ENCODE measurements at places on chromosomes 2 and 18. TPM values are rescaled to one million over a fixed set of nuclear protein-coding genes. Genes with fewer than 3 reads are reported as not detected.

- no peak for DNase-seq
Measured at GRCh38 chr2:181223234-181223633, 234.0 kb upstream of the ITGA4 start.

DNA sequence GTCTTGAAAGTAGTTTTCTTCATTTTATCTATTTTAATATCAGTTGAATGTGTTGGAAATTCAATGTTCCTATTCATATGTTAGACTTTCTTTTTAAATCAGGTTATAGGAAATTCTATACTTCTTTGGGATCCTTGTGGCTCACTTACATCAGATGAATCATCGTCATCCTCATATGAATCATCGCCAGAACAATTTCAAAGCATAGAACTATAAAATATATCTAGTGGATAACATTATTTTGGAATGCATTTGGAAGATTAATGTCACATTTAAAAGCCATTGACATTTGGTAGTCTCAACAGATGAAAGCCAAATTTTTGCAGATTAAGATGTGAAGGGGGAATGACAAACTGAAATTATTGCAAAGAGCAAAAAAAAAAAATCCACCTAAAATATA lies 94.1 kb downstream of the FAM161A start:
- DNase-seq = no peak

- DNase-seq = no peak
Measured at GRCh38 chr18:74331404-74331803, 15.8 kb downstream of the C18orf63 start.

GRCh38 chr2:76506538-76506937 lies 795.8 kb upstream of the GCFC2 start:
- no peak for DNase-seq

The CACNB4 gene
- 3.4 TPM for total RNA-seq

- peak; percentile 76 for DNase-seq
Measured at GRCh38 chr18:78582898-78583738, 396.5 kb upstream of the SALL3 start.

The ANKRD29 gene
- total RNA-seq = not detected

The ALPG gene
- not detected for total RNA-seq

GRCh38 chr2:64914735-64915509 lies 74.3 kb upstream of the SLC1A4 start:
- DNase-seq = no peak

The MFSD2B gene
- total RNA-seq = not detected

The TEKT4 gene
- not detected for total RNA-seq

GRCh38 chr2:144663207-144663606 lies 143.3 kb upstream of the ZEB2 start:
- DNase-seq = no peak

DNA sequence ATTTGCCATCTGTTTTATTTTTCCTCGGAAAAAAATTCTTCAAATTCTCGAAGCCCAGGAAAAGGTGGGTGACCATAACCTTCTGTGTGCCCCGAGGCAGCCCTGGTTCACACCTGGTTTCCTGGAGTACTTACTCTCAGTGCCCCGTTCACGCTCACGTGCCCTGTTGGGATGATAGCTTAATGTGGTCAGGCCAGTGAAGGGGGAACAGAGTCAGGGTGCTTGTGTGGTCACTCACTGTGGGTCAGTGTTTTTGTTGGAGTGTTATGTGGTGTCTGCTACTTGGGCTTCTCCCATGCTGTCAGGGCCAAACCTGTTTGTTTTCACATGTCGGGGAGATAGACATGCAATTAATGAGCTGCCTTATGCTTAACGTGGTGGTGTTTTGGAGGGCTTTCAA lies 78.1 kb downstream of the MAP4K4 start:
- no peak for DNase-seq

DNA sequence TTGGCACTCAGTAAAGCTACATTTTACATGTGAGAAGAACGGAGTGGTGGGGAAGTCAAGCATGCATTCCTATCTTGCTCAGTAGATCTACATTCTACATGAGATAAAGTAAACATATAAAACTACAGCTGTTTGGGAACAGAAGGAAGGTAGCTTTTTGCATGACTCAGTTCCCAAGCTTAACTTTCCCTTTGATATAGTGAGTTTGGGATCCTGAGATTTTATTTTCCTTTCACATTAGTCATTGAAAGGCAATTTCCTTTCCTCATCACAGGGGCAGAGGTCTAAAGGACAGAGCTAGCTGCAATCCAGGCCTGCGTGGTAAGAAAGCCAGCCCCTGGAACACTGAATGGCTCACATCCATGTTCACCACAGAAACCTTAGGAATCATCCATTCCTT lies 257.2 kb downstream of the SRBD1 start:
- no peak for DNase-seq

- no peak for DNase-seq
Measured at GRCh38 chr18:9475643-9476591, 604 bp downstream of the RALBP1 start.

The MYOM1 gene
- total RNA-seq = 0.46 TPM

- no peak for DNase-seq
Measured at GRCh38 chr2:30886080-30886479, 78.8 kb upstream of the CAPN13 start.

DNA sequence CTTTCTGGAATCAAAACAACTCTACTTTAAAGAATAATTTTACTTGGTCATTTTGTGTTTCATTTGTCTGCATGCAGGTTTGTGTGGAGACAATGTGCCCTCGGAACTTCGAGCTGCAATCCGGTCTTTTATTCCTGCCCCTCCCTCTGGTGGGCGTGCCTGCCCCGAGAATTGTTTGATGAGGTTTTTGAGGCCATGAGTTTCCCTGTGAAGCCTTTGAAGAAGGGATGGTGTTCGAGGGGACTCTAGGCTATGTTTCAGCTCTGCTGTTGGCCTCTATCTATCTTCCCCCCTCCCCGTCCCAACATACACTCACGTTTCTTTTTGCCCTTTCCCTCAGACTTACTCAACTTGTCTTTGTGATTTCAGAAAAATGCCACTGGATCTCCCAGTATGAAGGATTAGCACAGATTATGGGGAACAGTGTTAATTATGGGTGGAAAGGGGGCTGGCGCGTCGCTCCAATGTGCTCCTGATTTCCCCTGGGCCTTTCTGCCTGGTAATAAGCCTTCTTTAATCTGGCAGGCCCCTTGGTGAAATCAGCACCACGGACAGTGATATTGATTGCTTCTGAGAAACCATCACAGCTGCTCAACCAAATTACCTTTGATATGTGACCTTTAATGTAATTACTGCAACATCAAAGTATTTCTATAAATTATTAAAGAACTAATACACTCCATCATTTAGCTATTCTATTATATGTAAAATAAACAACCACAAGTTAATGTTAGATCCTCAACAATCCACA lies 82.2 kb downstream of the CELF4 start:
- DNase-seq = no peak

DNA sequence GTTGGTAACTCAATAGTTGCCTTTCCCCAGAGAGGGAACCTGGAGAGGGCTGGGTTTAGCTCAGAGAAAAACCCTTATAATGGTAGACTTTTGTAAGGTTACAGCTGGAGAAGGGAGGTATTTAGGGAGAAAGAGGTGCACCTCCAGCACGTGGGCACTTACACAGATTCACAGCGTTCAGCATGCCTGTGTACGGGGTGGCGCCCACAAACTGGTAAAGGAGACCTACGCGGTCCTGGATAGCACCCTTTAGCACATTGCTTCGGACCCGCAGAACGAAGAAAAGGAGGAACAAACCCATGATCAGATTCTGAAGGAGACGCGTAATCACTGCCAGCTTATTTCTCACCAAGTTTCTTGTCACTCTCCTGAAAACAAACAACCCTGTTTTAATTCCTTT lies 14.9 kb downstream of the ABCG5 start:
- no peak for DNase-seq

GRCh38 chr2:185208261-185208660 lies 530.3 kb upstream of the FSIP2 start:
- no peak for DNase-seq

DNA sequence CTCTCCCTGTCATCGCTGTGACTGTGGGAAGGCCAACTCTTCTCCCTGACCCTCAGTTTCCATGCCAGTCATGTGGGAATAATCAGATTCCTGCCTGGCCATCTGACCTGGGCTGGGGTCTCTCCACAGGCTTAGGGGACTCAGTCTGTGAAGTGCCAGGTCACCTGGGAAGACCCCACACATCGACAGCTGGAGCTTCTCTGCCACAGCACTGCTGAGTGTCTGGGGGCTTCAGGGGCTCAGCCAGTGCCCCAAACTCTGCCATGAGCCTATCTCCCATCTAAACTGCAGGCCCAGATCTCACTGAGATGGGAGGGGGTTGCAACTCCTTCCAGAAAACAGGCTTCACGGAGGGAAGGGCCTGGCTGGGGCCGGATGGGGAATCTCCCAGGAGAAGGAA lies 42.0 kb upstream of the OTOS start:
- DNase-seq = no peak

DNA sequence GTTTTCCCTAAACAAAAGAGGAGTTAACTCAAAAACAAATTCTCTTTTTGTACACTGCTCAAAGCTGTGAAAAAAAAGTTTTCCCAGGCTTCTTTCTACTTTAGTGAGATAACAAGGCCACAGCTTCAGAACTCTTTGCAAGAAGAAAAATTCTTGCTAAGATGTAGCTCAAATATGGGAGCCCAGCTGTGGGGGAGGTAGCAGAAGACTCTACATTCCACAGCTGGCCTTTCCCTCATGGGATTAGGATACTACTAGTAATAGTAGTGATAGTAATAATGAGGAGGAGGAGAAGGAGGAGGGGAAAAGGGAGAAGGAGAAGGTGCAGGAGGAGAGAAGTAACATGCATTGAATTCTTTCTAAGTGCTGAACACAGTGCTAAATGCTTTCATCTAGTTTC lies 19.2 kb upstream of the CERS6 start:
- no peak for DNase-seq

DNA sequence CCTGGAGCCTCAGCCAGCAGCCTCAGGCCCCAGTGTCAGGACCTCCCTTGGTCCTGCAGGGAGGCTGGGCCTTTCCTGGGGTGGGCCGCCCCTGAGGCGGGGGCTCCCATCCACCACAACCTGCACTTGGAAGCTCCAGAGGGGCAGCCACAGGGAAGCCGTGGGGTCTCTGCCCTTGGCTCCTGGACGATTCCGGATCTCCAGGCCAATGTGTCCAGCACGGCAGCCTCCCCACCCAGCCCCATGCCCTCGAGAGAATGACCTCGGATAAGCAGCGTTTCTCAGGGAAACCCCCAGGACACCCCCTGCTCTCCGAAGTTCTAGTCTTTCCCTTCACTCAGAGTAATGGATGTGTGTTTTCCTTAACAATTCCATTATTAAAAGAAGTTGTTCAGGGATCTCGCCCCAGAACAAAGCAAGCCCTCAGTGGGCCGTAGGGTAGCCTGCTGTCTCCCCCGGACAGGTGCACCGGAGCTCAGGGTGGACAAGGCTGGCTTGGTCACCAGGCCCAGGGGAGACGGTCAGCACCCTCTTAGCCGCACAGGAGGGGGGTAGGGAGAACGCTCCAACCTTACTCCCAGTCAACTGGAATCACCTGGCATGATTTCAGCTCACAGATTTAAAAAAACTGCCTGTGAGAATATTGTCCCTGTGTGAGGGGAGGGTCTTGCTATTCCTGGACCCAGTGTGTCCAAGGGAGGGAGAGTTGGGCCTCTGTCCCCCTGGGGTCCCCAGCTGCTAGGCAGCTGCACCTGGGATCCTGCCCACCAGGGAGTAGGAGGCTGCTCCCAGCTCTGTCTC lies 72.2 kb upstream of the OTOS start:
- no peak for DNase-seq

The MROH2A gene
- not detected for total RNA-seq

- no peak for DNase-seq
Measured at GRCh38 chr2:136149011-136149410, 31.1 kb upstream of the CXCR4 start.

The GPR45 gene
- not detected for total RNA-seq

The RAPGEF4 gene
- 0.91 TPM for total RNA-seq

The SCYGR2 gene
- total RNA-seq = not detected

DNA sequence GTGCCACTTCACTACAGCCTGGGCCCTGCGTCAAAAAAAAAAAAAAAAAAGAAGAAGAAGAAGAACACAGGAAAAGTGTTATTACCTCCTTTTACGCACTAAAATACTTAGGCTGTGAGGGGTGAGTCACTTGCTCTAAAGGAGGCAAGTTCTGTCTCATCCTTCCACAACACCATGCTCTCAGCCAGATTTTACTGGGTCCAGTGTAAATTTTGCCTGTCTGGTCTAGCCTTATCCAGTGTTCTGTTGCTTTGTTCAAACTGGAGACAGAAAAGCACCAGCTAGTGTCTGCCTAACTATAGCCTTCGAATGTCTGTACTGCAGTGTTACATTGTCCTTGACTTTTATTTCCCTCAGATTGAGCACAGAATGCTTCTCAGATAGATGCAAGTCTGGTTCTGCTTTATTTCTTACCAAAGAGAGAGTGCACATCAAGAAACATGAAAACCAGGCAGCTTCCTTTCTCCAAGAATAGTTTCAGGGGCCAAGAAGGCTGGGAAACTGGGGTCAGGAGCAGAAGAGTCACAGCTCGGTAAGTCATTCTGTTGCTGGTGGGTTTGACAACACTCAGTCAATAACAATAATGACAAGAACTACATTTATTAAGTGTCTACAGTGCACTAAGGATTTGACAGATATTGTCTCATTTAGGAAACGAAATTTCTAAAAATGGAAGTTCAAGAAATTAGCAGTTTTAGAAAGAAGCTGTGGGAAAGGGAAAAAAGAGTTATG lies 3.1 kb upstream of the MSGN1 start:
- DNase-seq = peak; percentile 2

DNA sequence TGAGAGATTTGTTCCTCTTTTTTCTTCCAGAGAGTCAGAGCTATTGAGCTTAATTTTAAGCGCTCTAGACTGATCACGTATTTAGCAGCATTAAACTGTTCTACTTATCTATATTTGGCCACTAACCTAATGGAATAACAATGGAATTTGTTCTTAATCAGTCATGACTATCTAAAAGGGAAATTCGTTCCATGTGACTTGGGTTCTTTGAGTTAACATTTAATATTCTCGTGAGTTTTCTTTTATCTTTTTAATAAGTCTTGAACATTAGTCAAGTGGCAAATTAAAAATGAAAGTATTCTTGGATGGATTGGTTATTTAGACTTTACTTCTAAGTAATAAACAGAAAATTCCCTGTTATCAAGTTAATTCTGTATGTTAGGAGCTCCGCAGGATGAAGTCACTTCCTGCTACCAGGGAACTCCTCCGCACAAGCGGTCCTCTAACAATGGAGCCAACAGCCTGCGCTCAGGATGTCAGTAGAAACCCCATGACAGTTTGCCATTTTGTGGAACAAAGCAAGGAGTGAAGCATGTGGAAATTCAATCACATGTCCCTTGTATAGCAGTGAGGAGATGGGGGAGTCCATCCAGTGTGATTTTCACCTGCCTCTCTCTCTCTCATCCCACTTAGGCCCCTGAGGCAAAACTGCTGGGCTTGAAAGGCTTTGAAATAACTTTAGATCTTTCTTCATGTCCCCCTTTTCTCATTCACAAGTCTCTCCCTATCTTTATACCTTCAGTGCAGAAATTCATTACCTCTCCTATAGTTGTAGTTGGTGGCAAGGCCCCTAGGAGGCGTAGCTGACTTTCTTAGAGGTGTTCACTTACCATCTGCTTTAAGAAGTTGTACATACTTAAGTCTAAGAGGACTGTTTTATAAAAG lies 138.1 kb downstream of the WDR7 start:
- no peak for DNase-seq

- no peak for DNase-seq
Measured at GRCh38 chr18:37534627-37535026, 31.0 kb downstream of the CELF4 start.

Measured in osteocyte (in vitro differentiated cells).